ENCODE measurements at places on chromosomes 5 and 9.

DNA sequence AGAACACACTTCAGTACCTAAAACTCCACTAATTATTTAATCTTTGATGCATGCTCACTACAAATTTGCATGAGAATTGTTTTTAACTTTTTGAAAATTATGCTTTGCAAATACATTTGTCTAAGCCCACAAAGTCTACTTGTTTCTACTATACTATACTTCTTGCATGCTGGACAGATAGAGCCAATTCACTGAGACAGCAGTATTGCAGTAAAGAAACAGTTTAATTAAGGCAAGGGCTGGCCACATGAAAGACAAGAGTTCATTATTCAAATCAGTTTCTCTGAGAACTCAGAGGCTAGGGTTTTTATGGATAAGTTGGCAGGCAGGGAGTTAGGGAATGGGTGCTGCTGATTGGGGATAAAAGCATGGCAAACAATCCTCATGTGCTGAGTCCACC, 6.0 kb upstream of the FXN start:
- DNase-seq: no peak

DNA sequence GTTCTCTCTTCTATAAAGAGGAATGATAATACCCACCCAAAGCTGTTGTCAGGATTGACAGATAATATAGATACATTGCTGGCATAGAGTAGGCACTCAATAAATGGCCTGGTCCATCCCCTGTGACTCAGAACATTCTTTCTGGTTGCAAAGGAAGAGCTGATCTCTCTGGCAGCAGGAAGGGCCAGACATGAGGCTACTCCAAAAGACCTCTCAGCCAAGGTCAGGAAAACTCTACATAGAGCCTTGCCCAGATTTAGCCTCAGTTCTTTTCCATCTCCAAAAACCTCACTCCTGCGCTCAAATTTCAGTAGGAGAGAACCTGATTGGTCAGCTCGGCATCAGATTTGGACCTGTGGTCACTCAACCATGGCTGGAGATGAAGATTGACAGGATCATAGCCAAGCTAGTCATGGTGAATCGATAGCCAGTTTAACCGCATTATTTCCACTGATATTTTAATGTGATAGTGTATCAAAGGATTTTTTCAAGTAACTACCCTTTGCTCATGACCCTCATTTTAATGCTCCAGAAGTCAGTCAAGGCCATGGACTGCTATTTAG, 319.6 kb downstream of the DRD1 start:
- no peak for DNase-seq

DNA sequence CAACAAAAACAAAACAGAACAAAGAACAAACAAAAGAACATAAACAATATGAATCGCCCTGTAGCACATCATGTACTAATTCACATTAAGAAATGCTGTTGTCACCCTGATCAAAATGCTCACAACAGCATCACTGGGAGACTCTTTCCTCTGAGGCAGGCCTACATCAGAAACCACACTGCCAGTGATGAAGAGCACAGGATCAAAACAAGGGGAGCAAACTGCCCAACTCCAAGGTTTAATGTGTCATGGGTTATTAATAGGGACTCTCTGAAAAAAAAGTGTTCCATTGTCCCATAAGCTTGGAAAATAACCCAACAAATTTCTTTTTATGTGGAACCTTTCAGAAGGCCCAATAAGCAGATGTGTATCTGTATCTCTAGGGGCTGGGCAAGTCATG, 74.2 kb downstream of the PTPN3 start:
- no peak for DNase-seq

GRCh38 chr5:72587661-72588308, 80.6 kb upstream of the ZNF366 start:
- DNase-seq: no peak

GRCh38 chr5:13115476-13115875, 829.0 kb downstream of the DNAH5 start:
- DNase-seq: no peak

GRCh38 chr5:94263068-94263467, 355.3 kb downstream of the KIAA0825 start:
- DNase-seq: no peak

- DNase-seq: no peak
Measured at GRCh38 chr9:37583522-37584121, 7.4 kb upstream of the FBXO10 start.

GRCh38 chr5:20157089-20157488, 169.1 kb upstream of the CDH18 start:
- no peak for DNase-seq

GRCh38 chr5:79122973-79123372, 11.4 kb downstream of the BHMT start:
- DNase-seq: no peak

- no peak for DNase-seq
Measured at GRCh38 chr9:35526087-35526801, 36.3 kb downstream of the RUSC2 start.

GRCh38 chr9:95876595-95876994, 1.1 kb downstream of the ERCC6L2 start:
- no peak for DNase-seq

DNA sequence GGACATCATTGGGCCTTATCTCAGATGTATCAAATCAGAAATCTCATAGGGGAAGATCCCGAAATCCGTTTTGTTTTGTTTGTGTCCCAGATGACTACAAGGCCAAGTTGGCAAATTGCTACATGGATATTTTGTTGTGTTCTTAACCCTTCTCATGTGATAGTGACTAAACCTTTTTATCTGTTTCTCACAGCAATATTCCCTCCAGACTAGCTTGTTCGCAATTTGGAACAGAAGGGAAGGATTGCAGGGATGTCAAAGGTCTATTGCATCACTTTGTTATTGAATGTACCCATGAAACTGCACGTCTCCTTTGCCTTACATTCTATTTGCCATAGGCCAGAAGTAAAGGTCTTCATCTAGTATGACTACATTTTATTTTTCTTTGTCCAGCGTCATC, 453.9 kb downstream of the NFIB start:
- DNase-seq: no peak

- no peak for DNase-seq
Measured at GRCh38 chr5:177600508-177601018, 631 bp downstream of the B4GALT7 start.

DNA sequence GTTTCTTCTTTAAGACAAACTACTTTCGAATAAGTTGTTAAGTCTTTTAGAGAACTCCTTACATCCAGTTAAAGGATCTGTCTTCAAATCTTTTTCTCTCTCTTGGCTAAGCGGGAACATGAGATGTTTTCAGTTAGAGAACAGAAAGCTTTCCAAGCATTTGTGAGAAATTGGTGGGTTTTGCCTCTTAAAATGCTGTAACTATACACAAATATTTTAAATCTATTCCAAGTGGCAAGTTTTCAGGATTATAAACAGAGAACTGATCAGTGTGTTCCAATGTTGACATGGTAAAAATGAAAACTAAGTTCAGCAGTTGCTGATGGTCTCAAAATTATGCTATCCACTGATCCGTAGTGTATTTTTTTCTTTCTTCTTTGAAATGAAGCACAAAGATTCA, 100.4 kb downstream of the EBF1 start:
- no peak for DNase-seq

DNA sequence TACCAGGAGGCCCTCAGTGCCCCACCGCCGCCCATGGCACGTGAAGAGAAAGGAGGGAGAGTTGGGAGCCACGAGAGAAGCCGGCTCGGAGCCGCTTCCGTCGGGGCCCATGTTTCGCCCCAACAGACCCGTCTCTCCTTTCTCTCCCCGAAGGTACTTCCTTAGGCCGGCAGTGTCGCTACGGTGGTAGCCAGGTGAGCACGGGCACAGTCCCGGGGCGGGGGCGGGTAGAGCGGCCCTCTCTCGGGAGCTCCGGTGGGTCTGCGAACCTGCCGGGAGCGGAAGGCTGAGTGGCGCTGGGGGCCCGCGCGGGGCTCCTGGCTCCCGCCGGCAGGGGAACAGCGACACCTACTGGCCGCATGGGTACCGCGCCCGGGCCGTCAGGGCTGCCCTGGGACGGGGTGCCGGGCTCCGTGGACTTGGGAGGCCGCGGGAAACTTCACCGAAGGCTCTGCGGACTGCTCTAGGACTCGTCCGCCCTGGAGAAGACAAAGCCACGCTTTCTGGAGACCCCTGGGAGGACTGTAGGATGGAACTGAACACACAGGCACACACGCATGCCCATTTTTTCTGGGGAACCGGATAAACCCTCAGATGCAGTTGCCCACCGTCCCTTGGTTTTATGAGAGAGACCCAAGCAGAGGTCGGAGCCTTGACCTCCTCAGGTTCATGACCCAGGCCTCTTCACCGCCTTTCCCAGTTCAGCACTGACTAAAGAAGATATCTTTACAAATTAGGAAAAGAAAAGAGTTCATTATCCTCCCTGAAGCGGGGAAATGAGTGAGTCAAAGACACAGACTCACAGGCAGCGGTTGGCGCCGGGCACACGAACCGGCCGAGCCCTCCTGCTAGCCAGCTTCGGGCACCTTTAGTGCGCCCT, 202.5 kb downstream of the MEF2C start:
- DNase-seq: peak; percentile 62

DNA sequence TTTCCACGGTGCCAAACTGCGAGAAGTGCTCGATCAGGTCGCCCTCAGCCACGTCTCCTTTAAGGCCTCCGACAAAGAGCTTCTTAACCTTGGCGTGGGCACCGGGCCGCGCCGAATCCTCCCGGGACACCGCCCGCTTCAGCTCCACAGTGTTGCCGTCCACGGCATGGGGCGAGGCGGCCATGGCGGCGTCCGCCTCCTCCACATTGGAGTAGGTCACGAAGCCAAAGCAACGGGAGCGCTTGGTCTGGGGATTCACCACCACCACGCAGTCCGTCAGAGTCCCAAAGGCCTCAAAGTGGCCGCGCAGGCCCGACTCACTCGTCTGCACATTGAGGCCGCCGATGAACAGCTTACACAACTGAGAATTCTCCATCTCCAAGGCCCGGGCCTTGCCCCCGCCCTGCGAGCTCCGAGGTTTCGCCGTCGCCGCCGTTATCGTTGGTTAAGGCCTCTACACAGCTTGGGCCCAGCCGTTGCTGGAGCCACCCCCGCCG, 424 bp downstream of the HNRNPA0 start:
- DNase-seq: no peak

- DNase-seq: no peak
Measured at GRCh38 chr9:71552480-71552879, 215.8 kb downstream of the CEMIP2 start.

- DNase-seq: no peak
Measured at GRCh38 chr5:172473427-172473826, 19.1 kb upstream of the SH3PXD2B start.

- DNase-seq: no peak
Measured at GRCh38 chr5:124402144-124402581, 344.3 kb downstream of the ZNF608 start.
